Head of caudate nucleus (tissue), 42 donors: ENCODE measurements at places on chromosomes 4 and X.

- no peak for DNase-seq
These were observed 102.4 kb downstream of the ADGRA3 start for GRCh38 chr4:22413471-22413870.

- no peak for DNase-seq
These were observed 105.2 kb upstream of the NOCT start for GRCh38 chr4:138910195-138910913.

- DNase-seq: no peak
These were observed 83.4 kb downstream of the TNIP2 start for GRCh38 chr4:2672700-2673099.

- no peak for DNase-seq
These were observed 164.4 kb upstream of the PCDH7 start for GRCh38 chr4:30555775-30556174.

DNA sequence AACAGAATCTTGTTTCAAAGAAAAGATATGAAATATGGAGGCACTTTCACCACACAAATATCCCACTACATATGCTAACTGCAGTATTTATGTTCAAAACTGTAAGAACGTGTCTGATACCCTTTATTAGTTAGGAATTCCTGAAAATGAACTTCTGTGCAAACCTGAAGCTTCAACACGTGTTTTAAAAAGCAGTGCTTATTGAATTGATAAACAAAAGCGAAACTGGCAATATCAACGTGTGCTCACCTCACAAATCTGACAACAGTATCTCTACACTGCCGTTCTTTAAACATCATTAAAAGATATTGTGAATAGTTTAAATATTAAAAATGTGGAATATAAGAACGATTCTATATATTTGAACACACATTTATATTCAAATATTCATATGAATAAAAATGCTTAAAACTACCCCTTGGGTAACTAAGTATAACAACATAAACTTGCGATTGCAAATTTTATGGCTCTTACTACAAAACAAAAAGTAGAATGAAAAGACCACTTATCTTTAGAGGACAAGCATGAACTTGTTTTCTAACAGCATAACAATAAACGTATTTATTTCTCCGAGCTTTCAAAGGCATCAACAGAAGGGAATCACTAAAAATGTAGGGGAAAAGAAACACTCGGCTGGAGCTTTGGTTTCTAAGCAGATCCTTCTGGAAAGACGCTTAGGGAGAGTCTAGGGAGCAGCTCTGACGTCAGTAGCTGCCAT lies at the start of gene LRP2BP:
LRP2BP (minus strand) TSS at position 687 of the 718 bp plus-strand sequence. CDS start 17,738 bp downstream, outside the sequence.
- DNase-seq: no peak

DNA sequence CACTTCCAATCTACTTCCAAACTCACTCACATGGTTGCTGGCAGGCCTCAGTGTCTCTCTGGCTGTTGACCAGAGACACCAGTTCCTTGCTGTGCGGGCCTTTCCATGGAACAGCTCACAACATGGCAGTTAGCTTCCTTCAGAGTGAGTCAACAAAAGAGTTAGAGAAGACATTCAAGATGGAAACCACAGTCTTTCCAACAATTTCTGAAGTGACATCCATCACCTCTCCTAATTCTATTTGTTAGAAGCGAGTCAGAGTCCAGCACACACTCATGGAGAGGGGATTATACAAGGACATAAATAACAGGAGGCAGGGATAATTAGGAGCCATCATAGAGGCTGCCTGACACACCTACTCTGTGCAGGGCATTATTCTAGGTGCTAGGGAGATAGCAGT lies 62.5 kb upstream of the TMEM164 start:
- DNase-seq: no peak

- no peak for DNase-seq
These were observed 22.9 kb downstream of the CCDC149 start for GRCh38 chr4:24889991-24890390.
